ENCODE measurements at places on chromosomes 1 and 21. TPM values are rescaled to one million over a fixed set of nuclear protein-coding genes. Genes with fewer than 3 reads are reported as not detected.

KIAA1614 gene
- 4.1 TPM for total RNA-seq

AMIGO1 gene
- total RNA-seq: 8.0 TPM

FCAMR gene
- total RNA-seq: not detected

RPE65 gene
- total RNA-seq: not detected

C1orf52 gene
- total RNA-seq: 53.7 TPM

TMPRSS15 gene
- total RNA-seq: not detected

TRIM63 gene
- total RNA-seq: not detected

GBP4 gene
- total RNA-seq: not detected

CERS2 gene
- 94.2 TPM for total RNA-seq

RGSL1 gene
- not detected for total RNA-seq

FMO2 gene
- total RNA-seq: not detected

SPRR5 gene
- not detected for total RNA-seq

DNA sequence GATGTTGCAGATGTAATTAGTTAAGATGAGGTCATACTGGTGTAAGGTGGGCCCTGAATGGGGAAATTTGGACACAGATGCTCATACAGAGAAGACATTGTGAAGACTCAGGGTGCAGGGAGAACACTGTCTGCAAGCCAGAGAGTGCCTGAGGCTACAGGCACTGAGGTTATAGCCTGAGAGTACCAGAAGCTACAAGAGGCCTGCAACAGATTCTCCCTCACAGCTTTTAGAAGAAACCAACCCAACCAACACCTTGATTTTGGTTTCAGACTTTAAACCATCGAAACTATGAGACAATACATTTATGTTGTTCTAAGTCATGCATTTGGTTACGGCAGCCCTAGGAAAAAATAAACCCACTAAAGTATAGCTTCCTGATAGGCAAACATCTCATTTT lies 321.7 kb upstream of the USP25 start:
- H3K27me3 ChIP-seq: no peaks in the 10 kb centered on the region
- H3K36me3 ChIP-seq: no peaks in the 10 kb centered on the region
- no peak overlapping the region for H3K27ac ChIP-seq
- H3K4me3 ChIP-seq: no peak overlapping the region
- no peak for DNase-seq
- no peaks in the 10 kb centered on the region for H3K4me1 ChIP-seq

GRCh38 chr1:107914119-107914765 lies 50.7 kb downstream of the VAV3 start:
- H3K4me3 ChIP-seq: no peak overlapping the region
- peaks cover 1% of the 10 kb centered on the region for H3K27me3 ChIP-seq
- H3K36me3 ChIP-seq: peaks cover 5% of the 10 kb centered on the region

GRCh38 chr1:18636596-18637508 lies 6.2 kb downstream of the PAX7 start:
- peaks cover 40% of the 10 kb centered on the region for H3K4me1 ChIP-seq
- no peaks in the 10 kb centered on the region for H3K36me3 ChIP-seq
- H3K27me3 ChIP-seq: peaks cover 75% of the 10 kb centered on the region
- H3K27ac ChIP-seq: no peak overlapping the region
- DNase-seq: peak; percentile 76
- peak overlapping the region; percentile 20 for H3K4me3 ChIP-seq

GRCh38 chr1:67144696-67145095 lies 9.9 kb upstream of the C1orf141 start:
- no peak overlapping the region for H3K27ac ChIP-seq
- no peaks in the 10 kb centered on the region for H3K27me3 ChIP-seq
- no peaks in the 10 kb centered on the region for H3K36me3 ChIP-seq
- no peak overlapping the region for H3K4me3 ChIP-seq
- DNase-seq: no peak

GRCh38 chr1:235739124-235739523 lies 89.5 kb upstream of the GNG4 start:
- H3K36me3 ChIP-seq: no peaks in the 10 kb centered on the region
- DNase-seq: no peak
- H3K4me1 ChIP-seq: no peaks in the 10 kb centered on the region
- no peaks in the 10 kb centered on the region for H3K27me3 ChIP-seq

DNA sequence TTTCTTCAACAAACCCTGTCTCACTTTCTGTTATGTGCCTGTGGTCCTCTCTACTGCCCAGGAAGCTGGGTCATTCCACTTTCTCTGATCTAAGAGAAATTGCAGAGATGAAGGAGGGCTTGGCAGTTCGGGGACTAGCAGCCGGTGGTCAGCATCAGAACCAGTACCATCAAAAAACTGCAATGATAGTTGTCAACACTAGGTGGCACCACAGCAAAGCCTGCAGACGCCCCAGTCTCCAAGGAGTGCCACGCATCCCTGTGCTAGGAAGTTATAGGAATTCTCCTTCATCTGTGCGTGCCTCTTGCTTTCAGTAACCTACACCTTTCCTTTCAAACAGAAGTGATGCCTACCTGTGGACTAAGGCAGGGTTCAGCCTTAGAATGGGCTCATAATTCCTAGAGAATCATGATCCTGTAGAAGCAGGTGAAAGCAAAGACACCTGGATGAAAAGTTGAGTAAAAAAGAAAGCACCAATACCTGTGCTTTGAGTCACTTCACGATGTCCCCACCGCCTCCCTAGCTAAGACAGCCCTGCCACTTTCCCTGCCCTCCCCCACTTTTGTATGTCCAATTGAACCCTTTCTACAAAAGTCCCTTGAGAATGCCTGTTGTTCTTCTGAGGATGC lies 129.2 kb downstream of the ADAMTS1 start:
- peaks cover 2% of the 10 kb centered on the region for H3K27me3 ChIP-seq
- peak overlapping the region; percentile 32 for H3K4me3 ChIP-seq
- peak overlapping the region; percentile 20 for H3K27ac ChIP-seq
- peak; percentile 50 for DNase-seq

DNA sequence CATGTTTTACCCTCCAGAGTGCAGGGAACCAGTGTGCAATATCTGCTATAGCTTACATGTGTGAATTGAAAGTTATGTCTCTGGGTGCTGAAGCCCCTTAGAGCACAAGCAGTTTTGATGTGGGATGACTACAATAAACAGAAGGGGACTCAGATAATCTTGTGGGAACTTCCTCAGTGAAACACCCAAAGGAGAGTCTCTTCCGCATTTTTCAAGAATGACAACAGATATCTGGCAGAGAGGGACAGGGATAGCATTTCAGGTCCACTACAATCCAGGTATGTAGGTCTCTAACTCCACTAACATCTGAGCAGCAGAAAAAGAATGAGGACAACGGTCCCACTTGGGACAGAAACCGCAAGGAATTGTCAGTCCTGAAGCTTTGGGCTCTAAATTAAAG lies 67.6 kb upstream of the PDE4B start:
- H3K27ac ChIP-seq: no peak overlapping the region
- H3K27me3 ChIP-seq: no peaks in the 10 kb centered on the region
- H3K36me3 ChIP-seq: no peaks in the 10 kb centered on the region
- DNase-seq: no peak

- H3K27ac ChIP-seq: no peak overlapping the region
- H3K27me3 ChIP-seq: peaks cover 1% of the 10 kb centered on the region
- no peak for DNase-seq
- no peaks in the 10 kb centered on the region for H3K4me1 ChIP-seq
Observed at GRCh38 chr1:39328586-39329121, 124.2 kb downstream of the MACF1 start.

- H3K36me3 ChIP-seq: no peaks in the 10 kb centered on the region
- H3K4me3 ChIP-seq: no peak overlapping the region
- peaks cover 4% of the 10 kb centered on the region for H3K4me1 ChIP-seq
- DNase-seq: no peak
- no peaks in the 10 kb centered on the region for H3K27me3 ChIP-seq
Observed at GRCh38 chr1:172286629-172287076, 133.8 kb upstream of the C1orf105 start.

- H3K27me3 ChIP-seq: no peaks in the 10 kb centered on the region
- H3K36me3 ChIP-seq: no peaks in the 10 kb centered on the region
- peaks cover 15% of the 10 kb centered on the region for H3K4me1 ChIP-seq
- no peak overlapping the region for H3K27ac ChIP-seq
- DNase-seq: no peak
Observed at GRCh38 chr1:241323514-241324195, 33.4 kb downstream of the RGS7 start.

- no peaks in the 10 kb centered on the region for H3K27me3 ChIP-seq
- no peak overlapping the region for H3K4me3 ChIP-seq
- no peak overlapping the region for H3K27ac ChIP-seq
- H3K36me3 ChIP-seq: no peaks in the 10 kb centered on the region
Observed at GRCh38 chr1:66542811-66543767, 9.1 kb downstream of the SGIP1 start.

DNA sequence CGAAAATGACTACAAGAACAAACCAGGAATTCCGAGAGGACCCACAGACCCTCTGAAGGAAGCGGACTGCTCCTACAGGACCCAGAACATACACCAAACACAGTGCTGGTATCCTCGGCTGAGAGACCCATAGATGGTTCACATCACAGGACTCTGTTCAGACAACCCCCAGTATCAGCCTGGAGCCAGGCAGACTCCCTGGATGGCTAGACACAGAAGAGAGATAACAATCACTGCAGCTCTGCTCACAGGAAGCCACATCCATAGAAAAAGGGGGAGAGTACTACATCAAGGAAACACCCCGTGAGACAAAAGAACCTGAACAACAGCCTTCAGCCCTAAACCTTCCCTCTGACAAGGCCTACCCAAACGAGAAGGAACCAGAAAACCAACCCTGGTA lies 434.0 kb upstream of the NR5A2 start:
- no peak overlapping the region for H3K27ac ChIP-seq
- H3K27me3 ChIP-seq: no peaks in the 10 kb centered on the region
- no peak for DNase-seq
- no peak overlapping the region for H3K4me3 ChIP-seq
- H3K36me3 ChIP-seq: no peaks in the 10 kb centered on the region
- no peaks in the 10 kb centered on the region for H3K4me1 ChIP-seq

- DNase-seq: no peak
- H3K4me1 ChIP-seq: peaks cover 14% of the 10 kb centered on the region
- H3K27ac ChIP-seq: no peak overlapping the region
Observed at GRCh38 chr1:66446261-66447001, 87.5 kb upstream of the SGIP1 start.

DNA sequence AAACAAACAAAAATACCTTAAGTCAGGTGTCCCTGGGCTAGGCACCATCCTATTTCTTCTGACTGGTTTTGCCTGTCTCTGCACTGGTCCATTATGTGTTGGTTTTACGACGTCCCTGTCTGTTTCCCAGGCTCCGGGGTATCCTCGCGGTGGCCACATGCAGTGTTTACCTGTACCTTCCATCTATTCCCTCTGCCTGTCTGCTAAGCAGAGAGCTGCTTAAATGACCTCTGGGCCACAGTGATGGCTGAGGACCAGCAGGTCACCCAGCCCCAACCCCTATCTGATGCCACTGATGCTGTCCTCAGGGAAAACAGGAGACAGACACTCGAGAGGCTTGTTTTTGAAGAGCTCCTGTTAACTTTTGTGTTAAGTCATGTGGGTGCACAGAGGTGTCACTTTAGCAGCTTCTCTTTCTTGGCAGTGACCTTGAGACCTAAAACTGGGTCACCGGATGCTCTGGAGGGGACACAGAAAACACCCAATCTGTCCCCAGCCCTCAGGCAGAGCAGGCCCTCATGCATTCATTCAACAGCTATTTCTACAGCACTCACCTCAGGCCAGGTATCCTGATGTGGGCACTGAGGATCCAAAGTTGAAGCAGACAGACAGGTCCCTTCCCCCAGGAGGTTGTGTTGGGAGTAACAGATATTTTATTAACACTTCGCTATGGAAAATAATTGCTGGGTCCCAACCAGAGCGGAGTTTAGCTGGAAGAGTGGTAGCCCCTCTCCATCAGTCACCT lies 4.4 kb upstream of the EFHD2 start:
- H3K36me3 ChIP-seq: peaks cover 5% of the 10 kb centered on the region
- DNase-seq: no peak
- H3K4me1 ChIP-seq: peaks cover 8% of the 10 kb centered on the region
- no peak overlapping the region for H3K4me3 ChIP-seq
- peaks cover 9% of the 10 kb centered on the region for H3K27me3 ChIP-seq

- peaks cover 4% of the 10 kb centered on the region for H3K4me1 ChIP-seq
- peaks cover 3% of the 10 kb centered on the region for H3K27me3 ChIP-seq
- DNase-seq: no peak
Observed at GRCh38 chr1:119794876-119795240, 16.4 kb downstream of the REG4 start.

GRCh38 chr1:184859381-184860105 lies 104.9 kb upstream of the EDEM3 start:
- H3K4me3 ChIP-seq: no peak overlapping the region
- H3K4me1 ChIP-seq: no peaks in the 10 kb centered on the region
- peaks cover 2% of the 10 kb centered on the region for H3K27me3 ChIP-seq
- H3K36me3 ChIP-seq: no peaks in the 10 kb centered on the region
- no peak overlapping the region for H3K27ac ChIP-seq

DNA sequence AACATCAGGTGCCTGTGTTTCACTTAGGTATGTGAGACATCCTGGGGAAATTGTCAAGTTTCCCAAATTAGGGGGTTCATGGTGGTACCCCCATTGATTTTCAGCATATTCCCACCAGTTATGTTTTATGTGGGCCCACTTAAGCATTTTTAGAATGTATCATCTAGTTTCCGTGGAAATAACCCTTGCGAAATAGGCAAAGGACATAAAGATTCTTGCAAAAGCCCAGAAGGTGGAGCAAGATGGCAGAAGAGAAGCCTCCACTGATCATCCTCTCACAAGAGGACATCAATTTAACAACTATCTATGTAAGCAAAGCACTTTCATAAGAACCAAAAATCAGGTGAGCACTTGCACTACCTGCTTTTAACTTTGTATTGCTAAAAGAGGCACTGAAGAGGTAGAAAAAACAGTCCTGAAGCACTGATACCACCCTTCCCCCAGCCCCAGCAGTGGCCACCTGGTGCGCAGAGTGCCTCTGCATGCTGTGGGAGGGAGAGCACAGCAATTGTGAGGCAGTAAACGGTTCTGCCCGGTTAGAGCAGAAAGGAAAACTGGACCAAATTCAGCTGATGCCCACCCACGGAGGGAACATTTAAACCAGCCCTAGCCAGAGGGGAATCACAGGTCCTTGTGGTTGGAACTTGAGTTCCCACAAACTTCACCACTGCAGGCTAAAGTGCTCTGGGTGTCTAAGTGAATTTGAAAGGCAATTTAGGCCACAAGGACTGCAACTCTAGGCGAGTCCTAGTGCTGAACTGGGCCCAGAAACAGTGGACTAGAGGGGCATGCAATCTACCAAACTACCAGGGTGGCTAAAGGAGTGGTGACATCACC lies 23.2 kb downstream of the MCOLN2 start:
- no peaks in the 10 kb centered on the region for H3K4me1 ChIP-seq
- no peaks in the 10 kb centered on the region for H3K36me3 ChIP-seq
- no peak overlapping the region for H3K27ac ChIP-seq

DNA sequence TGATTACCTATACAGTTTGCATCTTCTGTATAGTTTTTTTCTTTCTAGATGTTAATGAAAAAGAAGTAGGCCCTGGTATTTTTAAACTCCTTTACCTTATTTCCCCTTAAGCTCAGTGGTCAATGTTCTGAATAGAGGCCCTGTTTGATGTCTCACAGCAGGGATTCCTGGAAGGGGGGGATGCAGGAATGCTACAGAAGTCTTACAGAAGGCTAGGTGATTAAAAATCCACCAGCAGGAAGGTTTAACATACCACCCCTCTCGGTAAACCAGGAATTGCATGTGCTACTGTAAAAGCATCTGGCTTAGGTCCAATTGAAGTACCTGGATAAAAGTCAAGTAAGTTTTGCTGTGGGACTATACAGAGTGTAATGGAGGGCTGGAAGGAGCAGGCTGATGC lies 78.3 kb downstream of the NOS1AP start:
- peaks cover 5% of the 10 kb centered on the region for H3K36me3 ChIP-seq
- no peak overlapping the region for H3K27ac ChIP-seq
- no peak overlapping the region for H3K4me3 ChIP-seq
- H3K4me1 ChIP-seq: peaks cover 16% of the 10 kb centered on the region
- no peak for DNase-seq

All from glutamatergic neuron (in vitro differentiated cells).